Left lung (tissue), 14 donors: ENCODE measurements at places on chromosomes 11 and 22.

- no peak for DNase-seq
These were observed 69.7 kb downstream of the MYO7A start for GRCh38 chr11:77197626-77198320.

DNA sequence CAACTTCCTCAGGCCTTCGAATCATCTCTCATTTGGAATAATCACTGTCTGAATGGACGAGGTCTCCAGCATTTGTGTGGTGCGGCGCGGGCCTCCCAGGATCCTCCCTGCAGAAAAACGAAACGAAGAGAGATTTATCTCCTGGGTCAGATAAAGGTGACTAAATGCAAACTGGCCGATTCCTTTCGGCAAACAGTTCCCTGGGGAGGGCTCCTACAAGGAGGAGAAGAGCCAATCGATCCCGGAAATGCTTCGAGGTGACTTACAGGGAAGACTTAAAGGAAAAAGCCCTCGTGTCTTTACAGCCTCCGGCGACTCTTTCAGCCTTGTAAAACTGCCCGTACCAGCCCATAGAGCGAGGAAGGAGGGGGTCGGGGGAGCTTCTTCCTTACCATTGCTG, 126.5 kb downstream of the MIAT start:
- no peak for DNase-seq

DNA sequence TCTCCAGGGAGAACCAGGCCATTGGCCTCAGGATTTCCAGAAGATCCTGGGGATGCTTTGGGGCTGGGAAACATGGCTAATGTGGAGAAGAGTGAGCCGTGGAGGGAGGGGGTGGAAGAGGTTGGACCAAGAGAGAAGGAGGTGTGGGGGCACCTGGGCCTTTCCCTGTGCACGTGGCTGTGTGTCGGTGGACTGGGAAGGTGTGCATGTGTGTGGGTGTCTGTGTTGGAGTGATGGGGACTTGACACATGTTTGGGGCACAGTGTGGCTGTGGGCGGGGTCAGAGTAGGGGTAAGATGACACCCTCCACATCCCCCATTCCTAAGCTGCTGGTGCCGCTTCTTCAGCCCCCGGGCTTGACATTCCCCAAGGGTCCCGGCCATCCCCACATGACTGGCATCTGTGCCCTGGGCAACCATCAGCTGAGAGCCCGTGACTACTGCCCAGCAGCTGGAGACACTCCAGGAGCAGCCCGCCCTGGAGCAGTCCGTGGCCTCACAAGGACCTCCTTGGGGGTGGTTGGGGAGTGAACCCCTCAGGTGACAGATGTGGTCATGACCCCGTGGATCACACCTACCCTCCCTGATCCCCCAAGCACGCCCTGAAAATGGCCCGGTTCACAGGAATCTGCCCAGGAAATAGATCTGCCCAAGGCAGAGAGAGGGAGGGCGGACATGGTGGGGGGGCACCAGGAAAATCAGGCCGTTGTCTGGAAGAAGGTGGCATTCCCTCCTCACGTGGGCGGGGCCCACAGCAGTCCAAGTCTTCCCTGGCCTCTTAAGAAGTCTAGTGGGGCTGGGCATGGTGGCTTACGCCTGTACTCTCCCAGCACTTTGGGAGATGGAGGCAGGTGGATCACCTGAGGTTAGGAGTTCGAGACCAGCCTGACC, 34.8 kb upstream of the SOX10 start:
- no peak for DNase-seq

- DNase-seq = no peak
These were observed 56.8 kb upstream of the SHANK2 start for GRCh38 chr11:71309181-71309580.

GRCh38 chr22:30004694-30005093, 75.6 kb upstream of the HORMAD2 start:
- no peak for DNase-seq

GRCh38 chr11:10462746-10463300, 7.8 kb downstream of the AMPD3 start:
- no peak for DNase-seq

DNA sequence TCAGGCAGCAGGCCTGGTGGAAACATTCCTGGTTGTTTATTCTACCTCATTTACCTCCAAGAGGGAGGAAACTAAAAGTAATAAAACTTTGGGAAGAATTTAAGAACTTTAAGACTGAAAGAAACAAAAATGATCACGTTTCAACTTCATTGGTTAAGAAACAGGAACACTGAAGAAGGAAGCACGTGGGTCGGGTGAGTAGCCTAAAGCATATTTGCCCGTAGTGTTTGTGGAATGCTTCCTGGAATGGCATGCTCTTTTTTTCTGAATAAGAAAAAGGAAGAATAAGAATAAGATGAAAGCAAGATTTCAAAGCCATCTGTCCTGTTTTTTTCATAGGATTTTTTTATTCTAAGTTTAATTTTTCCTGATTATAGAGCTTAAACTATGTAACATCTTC, 83.1 kb downstream of the WNT11 start:
- DNase-seq = no peak

DNA sequence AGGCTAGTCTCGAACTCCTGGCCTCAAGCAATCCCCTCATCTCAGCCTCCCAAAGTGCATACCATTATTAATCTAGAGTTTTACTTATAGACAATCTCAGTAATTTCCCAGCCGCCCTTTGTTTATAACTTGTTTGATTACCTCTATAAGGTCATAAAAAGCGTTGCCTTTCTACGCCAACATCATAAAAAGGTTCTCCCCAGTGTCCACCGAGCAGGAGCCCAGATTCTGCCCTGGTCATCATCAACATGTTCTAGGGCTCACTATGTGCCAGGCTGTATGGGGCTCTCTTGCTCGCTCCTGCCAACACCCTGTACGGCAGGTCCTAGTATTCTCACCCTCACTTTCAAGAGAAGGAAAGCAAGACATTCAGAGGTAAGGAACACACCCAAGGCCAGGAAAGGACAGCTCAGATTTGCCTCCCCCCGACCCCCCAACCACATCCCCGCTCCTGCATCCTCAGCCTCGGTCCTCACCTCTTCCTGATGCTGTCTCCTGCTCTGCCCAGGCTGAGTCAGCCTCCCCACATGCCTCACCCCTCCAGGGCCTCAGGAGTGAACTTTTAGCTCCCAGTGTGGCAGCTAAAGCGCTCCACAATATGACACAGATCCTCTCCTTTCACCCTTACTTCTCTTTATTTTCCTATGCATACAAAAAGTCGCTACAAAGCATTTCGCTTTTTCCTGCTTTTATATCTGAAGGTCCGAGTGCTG, 14.3 kb downstream of the ARFGAP3 start:
- DNase-seq = no peak
